ENCODE measurements at places on chromosomes 16 and 17. TPM values are rescaled to one million over a fixed set of nuclear protein-coding genes. Genes with fewer than 3 reads are reported as not detected.

The EFCAB13 gene
- total RNA-seq, result 1.1 TPM

The LRRC46 gene
- 1.2 TPM for total RNA-seq

The CCDC200 gene
- total RNA-seq, result not detected

The DCAKD gene
- 23.3 TPM for total RNA-seq

The AOC3 gene
- total RNA-seq, result 0.44 TPM

The KRT17 gene
- 4,105 TPM for total RNA-seq

The TMEM97 gene
- 12.1 TPM for total RNA-seq

The SLC25A19 gene
- total RNA-seq, result 22.6 TPM

The ZNF385C gene
- 0.44 TPM for total RNA-seq

The DNAH17 gene
- not detected for total RNA-seq

The CFAP97D1 gene
- not detected for total RNA-seq

The SPN gene
- total RNA-seq, result not detected

The KRTAP2-4 gene
- not detected for total RNA-seq

The HBZ gene
- total RNA-seq, result not detected

The KRTAP4-3 gene
- not detected for total RNA-seq

The KRT39 gene
- not detected for total RNA-seq

The CACNG3 gene
- not detected for total RNA-seq

The RDM1 gene
- total RNA-seq, result 0.44 TPM

The CD300LB gene
- total RNA-seq, result not detected

The IKZF3 gene
- not detected for total RNA-seq

The ARHGAP44 gene
- 0.42 TPM for total RNA-seq

The DVL2 gene
- total RNA-seq, result 34.9 TPM

The ATP6V0C gene
- 198 TPM for total RNA-seq
